Cortex of kidney (tissue), 1 donor: ENCODE measurements at places on chromosomes 5 and 9.

DNA sequence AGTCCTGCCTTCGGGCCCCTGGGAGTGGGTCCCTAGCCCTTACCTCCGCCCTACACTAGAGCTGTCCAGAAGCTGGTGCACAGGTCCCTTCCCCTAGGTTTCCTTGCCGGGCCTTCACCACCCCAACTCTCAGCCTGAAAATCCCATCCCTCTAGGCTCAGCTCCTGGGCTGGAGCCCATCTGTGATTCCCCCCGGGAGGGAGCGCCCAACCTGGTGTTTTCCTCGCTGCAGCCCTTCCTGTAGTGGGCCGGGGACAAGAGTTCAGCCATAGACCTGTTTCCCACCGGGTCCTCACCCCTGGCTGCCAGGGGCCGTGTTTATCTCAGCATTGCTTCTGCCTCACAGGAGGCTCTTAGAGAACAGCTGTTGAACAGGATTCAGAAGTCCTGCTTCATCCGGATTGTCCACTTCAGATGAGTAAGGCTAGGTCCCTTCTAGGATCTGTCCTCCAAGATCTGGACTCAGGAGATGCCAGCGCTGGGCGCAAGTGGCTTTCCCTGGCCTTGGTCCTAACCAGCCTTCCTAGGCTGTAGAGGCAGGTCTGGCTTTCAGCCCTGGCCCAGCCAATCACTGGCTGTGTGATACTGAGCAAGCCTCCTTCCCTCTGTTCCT lies 965 bp downstream of the GLIPR2 start:
- no peak for DNase-seq

DNA sequence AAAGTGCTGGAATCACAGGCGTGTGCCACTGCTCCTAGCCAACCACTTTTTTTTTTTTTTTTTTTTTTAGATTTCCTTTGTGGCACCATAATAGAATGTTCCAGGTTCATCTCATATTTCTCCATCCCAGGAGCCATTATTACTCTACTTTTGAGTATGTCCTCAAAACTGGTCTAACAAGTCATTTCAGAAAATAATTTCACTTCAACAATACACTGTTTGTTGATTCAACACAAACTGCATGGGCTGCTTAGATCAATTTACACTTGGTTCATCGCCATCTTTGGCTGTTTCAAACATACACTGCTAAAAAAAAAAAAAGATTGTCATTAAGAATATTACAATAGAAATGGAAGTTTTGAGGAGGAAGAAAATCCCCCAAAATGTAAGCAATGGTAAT lies 57.9 kb downstream of the CSNK1A1 start:
- no peak for DNase-seq

DNA sequence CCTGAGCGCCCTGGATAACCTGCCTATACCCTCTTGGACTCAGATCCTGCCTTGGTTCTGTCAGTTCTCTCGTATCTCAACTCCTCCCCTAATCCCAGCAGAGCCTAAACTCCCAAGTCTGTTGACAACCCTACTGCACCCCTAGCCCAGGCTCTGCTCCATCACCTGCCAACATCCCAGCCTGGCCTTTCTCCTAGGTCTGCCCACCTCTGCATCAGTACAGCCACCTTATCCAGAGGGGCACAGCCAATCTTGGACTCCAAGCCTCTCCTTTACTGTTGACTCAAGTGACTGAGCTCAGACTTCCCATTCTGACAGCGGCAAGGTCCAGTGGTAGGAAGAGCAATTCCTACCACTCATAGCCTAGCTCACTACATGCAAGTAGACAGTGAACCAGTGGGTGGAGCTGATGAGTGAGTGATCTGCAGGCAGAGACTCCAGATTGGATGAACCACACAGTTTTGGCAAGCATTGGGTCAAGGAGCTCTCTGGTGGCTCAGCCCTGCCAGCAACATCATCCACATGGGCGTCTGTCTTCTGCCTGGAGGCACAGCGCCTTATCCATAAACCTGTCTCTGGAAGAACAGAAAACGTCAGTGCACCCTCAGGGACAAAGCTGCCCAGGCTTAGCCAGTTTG lies 26.5 kb downstream of the TRMO start:
- no peak for DNase-seq

DNA sequence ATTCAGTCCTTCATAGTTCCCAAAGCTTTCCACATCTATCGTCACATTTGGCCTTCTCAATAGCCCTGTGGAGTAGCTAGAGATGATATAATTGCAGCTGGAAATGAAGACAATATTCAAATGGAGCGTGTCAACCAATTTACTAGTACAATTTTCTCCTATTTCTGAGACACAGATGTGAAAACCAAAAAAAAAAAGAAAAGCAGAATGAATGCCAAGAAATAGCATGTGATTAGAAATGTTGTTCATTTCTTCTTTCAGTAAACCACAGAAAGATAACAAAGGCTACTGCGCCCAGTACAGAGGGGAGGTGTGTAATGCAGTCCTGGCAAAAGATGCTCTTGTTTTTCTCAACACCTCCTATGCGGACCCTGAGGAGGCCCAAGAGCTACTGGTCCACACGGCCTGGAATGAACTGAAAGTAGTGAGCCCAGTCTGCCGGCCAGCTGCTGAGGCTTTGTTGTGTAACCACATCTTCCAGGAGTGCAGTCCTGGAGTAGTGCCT lies 99.0 kb downstream of the MUSK start:
- DNase-seq = no peak

DNA sequence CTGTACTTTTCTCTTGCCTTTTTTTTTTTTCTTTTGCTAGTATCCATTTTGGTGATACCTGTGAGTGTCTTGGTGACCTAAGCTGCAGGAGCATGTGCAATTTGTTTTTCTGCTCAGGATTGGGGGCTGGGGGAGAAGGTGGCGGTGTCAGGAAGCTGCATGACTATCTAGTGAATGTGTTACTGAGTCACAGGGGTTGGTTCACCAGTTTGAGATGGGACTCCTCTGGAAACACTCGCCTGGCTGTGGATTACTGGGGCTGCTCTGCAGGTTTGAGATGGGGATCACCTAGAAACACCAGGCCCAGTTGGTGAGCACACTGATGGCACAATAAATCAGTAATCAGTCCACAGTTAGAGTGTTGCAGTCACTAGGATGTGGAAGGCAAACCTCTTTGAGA lies 447.9 kb downstream of the SPATA31D1 start:
- no peak for DNase-seq

GRCh38 chr5:142803428-142804125 lies 33.4 kb downstream of the ARHGAP26 start:
- no peak for DNase-seq

GRCh38 chr5:95080441-95080840 lies 204.5 kb downstream of the MCTP1 start:
- no peak for DNase-seq

DNA sequence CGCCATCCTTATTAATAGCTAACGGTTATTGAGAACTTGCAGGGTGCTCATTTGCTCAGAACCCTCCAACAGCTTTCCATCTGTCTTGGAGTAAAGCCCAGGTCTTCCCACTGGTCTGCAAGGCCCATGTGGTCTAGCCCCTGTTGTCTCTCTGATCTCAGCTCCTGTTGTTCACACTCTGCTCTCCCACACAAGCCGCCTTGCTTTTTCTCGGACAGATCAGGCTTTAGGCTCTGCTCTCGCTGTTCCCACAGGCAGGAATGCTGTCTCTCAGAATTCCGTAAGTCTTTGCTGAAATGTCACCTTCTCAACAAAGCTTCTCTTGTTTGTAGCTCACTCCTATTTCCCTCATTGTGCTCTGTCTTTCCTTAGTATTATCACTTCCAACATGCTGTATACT lies 34.3 kb downstream of the GPR107 start:
- no peak for DNase-seq

DNA sequence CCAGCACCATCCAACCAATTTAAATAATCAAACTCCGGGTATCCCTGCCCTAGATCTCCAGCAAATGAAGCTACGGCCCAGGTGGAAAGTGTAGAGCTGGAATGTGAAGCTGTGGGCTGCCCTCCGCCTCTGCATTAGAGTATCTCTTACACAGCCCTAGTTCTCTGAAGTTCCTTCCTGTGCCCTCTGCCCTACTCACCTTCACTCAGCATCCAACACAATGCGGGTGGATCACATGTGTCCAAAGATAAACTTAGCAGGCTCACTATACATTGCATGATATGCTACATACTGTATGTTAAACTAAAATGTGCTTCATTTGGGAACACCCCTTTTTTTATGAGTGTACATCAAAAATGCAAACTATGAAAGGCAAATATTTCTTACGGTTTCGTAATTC lies 70.0 kb upstream of the RAD23B start:
- no peak for DNase-seq

DNA sequence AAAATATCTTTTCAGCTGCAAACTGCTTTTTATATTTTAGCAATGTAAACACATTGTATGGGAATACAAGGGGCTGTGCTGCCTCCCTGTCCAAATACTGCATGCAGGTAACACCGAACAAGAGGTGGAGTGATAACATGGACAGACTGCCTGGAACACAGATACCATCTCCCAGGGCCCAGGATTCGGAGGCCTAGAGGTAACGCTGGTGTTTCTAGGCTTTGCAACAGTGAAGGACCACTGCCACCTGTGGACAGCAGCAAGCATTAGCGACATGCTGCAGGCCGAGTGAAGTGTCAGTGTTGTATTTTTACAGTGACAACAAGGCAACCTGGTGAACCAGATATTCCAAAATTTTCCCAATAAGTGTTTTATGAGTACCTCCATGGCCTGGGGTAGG lies 379.1 kb downstream of the DMRT2 start:
- DNase-seq = no peak

GRCh38 chr9:34869390-34869789 lies 88.7 kb upstream of the PHF24 start:
- no peak for DNase-seq

DNA sequence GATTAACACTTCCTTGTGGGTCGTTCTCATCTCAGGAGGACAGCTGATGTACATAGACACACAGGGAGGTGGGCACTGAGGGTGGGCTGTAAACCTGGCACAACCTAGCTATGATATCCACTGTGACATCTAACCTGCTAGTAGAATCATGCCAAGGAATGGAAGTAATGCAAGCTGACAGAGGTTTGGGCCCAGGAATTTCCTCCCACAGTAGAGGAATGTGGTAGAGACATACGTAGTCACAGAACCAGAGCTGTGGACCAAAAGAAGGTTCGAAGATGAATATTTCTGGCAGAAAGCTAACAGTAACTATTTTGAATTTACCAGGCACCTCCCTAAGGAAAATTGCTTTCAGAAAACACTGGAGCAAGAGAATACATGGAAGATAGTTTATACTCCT lies 15.2 kb upstream of the DNAJC25 start:
- no peak for DNase-seq

DNA sequence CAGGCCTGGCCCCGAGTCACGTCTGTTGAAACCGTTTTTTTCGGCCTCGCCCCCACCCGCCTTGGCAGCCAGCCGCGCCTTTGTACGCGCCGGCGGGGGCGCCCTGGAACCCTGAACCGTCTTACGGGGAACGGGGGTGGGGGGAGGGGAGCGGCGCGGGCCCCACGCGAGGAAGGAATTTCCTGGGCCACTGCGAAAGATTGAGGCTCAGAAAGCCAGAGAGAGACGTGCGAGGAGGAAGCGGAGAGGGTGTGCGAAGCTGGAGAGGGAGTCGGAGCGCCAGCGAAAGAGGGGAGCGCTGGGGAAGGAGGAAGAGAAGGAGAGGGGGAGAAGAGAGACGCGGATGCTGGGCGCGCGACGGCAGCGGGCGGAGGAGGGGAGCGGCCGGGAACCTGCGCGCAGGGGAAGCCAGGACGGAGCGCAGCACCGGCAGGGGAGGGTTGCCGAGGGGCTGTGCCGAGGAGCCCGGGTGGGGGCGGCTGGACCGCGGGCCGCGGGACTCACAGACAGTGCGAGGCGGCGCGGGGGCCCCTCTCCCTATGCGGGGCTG lies 4.6 kb upstream of the PRDM12 start:
- DNase-seq = no peak

DNA sequence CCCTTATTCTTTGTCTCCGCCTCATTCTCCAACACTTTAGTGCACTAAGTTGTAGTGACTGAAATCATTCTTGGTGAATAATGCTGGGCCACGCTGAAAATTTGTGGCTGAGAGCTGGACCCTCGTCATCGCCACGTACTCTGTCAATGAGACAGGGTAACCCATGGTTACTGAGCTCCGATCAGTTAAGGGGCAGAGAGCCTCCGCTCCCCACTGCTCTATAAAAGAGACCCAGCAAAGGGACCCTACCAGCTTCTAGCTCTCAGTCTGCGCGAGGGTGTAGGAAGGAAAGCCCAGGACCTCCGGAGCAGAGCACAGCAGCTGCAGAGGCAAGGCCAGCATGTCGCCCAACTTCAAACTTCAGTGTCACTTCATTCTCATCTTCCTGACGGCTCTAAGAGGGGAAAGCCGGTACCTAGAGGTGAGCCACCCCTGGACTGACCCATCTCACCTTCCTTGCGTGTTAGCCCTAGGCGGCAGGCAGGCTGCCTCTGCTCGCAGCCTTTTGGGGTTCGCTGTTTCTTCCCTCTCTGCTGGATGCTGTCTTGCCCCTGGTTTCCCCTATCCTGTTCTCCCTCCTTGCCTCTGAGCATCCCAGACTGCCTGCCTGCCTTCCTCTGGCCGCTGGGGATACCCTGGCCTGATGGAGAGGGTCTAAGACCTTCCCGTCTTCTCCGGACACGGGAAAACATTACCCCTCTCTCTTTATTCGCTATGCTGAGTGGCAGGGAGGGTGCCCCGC lies at the start of gene CRHBP:
Gene CRHBP, plus strand, starts transcription at position 251 of the 742 bp plus-strand sequence. Its CDS starts 90 bp downstream, at position 341.
- no peak for DNase-seq

DNA sequence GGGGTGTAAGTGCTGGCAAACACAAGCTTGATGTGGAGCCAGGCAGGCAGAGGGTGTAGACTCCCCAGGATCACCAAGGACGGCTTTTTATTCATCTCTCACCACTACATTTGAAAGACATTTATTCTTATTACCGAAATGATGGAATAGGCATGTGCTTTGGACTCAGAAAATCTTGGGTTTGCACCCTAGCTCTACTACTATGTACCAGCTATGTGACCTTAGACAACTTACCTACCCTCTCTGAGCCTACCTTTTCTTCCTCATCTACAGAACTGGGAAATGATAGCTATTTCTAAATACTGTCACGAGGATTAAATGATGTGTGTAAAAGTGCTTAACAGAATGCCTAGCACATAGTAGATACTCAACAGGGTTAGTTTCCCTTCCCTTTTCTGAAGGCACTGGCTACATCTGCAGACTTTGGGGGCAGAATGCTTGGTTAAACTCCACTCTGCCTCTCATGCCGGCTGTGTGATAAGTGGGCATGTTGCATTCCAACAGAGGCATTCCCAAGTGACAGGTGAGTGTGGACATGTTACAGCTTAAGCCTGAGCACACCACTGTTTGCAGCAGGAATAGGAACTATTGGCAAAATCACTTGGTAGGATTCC lies 94.8 kb downstream of the SLC1A3 start:
- DNase-seq = no peak

DNA sequence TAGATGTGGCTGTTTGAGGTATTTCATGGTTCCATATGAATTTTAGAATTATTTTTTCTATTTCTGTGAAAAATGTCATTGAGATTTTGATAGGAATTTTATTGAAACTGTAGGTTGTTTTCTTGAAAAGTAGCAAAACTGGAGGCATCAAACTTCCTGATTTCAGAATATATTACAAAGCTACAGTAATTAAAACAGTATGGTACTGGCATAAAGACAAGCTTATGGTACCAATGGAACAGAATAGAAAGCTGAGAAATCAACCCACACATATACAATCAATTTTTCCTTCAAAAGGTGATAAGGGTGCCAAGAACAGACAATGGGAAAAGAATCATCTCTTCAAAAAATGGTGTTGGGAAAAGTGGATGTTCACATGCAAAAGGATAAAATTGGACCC lies 197.7 kb upstream of the DAP start:
- DNase-seq = no peak

GRCh38 chr9:94563548-94563947 lies 8.7 kb downstream of the PCAT7 start:
- DNase-seq = no peak

- no peak for DNase-seq
Observed at GRCh38 chr5:53249529-53250200, 140.1 kb upstream of the MOCS2 start.

GRCh38 chr5:98614341-98614740 lies 159.1 kb upstream of the RGMB start:
- no peak for DNase-seq
